IPS-NIHi11 (cell line): ENCODE measurements at places on chromosomes 7 and 10.

DNA sequence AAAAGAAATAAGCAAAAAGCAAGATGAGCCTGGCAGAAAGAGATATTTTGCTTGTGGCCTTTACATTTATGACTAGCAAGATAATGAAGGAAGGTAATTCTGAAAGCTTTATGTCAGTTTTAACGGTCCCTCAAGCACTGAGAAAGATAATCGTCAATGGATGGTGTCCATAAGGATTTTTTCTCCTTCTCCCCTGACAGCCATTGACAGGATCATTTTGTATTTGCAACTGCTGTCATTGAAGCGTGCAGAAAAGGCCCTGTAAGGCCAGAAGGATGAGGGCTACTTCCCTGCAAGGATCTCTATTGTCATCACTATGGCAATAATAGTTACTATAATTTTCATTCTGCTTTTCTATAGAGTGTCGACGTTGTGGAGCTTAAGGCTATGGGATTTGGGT lies 994 bp upstream of the LRGUK start:
- DNase-seq: no peak

DNA sequence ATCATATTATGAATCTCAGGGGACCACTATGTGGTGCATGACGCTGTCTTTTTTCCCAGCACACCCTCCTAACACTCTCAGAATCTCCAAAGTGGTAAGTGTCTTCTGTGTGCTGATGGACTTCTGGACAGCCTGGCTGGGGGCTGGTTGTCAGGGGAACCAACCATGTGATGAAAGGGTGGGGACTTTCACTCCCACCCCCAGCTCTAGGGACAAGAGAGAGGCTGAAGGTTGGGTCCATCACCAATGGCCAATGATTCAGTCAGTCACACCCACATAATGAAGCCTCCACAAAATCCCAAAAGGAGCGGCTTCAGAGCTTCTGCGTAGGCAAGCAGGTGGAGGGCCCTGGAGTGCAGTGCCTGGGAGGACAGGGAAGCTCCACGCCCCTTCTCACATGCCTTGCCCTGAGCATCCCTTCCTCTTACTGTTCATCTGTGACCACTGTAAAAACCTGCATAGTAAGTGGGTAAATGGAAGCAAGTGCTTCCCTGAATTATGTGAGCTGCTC lies 44.6 kb downstream of the RASGEF1A start:
- no peak for DNase-seq

DNA sequence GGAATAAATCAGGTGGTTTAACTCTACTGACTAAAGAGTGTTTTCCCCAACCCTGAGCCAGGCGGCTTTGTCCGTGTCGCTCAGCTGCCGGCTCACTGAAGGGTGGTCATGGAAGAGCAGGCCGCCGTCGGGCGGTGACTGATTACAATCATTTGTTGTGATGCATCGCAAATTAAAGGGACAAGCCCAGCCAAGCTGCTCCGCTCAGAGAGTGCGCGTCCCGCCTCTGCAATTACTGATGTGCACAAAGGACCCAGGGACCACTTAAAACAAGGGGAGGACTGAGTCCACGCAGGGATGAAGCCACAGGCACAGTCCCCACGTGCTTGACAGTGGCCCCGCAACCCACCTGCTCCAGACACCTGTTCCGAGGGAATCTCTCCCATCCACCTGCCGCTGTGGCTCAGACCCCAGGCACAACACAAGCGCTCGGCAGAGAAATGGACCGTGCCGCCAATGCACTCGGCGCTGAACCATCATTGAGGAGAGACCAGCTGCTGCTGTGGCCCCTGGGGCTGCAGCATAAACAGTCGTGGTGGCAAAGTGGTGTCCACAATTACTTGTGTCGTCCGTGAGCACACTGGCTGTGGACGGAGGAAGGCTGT lies 526.5 kb downstream of the PTPRN2 start:
- DNase-seq: no peak

DNA sequence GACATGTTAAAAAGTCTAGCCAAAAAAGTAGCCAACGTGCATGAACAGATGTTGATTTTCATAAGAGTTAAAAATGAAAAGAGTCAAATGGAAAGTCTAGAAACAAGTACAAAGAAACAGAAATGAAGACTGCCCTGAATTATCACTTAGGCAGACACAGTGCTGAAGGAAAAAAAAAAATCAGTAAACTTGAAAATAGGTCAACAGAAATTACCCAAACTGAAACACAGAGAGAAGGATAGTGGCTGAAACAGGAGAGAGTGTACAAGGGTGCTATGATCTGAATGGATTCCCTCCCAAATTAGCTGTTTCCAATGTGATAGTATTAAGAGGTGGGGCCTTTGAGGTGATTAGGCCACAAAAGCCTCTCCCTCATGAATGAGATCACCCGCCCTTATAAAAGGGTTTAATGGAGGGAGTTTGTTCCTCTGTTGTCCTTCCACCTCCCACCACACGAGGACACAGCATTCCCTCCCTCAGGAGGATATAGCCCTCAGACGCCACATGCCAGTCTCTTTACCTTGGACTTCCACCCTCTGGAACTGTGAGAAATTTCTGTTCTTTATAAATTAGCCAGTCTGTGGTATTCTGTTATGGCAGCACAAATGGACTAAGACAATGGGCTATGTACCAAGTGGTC lies 249.7 kb downstream of the AHR start:
- DNase-seq: peak; percentile 45

DNA sequence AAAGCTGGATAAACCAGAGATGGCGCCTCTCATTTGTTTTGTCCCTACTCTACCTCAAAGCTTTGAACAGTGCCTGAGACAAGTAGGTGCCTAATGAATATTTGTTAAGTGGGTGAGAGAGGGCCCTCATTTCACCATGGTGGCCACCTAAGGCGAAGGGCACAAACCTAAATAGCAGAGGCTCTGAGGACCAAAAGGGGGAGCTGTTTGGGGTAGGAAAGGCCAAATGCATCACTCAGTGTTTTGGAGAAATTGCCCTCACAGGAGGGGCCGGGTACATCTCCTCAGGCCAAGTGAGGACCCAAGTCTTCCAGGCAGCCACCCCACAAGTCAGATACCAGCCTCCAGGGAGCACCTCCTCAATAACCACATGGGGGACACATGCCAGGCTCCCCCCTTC lies 14.0 kb downstream of the IMPDH1 start:
- DNase-seq: no peak

GRCh38 chr7:6614953-6615722 lies at the start of gene ZNF853:
ZNF853 (plus strand) TSS chr7:6615610; CDS start chr7:6616175, 565 bp downstream.
- DNase-seq: peak; percentile 83

DNA sequence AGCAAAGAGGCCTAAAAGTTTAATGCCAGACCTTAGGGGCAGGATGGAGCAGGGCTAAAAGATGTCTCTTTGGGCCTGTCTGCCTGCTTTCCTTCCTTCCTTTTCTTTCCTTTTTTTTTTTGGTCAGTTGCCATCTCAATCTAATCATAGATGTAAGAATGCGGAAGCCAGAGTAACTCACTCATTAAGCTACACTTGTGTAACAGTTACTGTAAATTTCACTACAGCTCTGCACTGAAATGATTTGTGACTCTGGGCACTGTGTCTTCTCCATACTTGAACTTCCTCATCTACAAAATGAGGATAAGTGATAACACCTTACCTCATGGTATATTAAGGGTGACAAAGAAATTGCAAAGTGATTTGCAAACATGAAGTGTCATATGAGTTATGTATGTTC lies 75.5 kb upstream of the AGK start:
- no peak for DNase-seq

- peak; percentile 71 for DNase-seq
These were observed 18.7 kb upstream of the PTF1A start for GRCh38 chr10:23173214-23174073.

DNA sequence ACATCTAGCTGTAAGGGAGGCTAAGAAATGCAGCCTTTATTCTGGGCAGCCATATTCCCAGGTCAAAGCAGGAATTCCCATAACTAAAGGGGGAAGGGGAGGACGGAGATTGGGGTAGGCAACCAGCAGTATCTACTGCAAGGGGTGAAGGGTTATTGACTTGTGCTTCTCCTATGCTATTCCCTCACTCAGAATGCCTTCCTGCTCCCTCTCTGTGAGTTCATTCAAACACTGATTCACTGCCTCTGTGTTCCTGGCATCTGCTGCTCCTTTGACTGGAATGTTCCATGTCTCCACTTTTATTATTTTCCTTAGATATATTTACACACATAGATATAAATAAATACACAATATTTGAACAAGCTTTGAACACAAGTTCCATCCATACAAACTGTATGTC lies 11.1 kb downstream of the HTR7 start:
- DNase-seq: no peak

- DNase-seq: no peak
These were observed 116.0 kb downstream of the PTPN20 start for GRCh38 chr10:47027108-47027783.

DNA sequence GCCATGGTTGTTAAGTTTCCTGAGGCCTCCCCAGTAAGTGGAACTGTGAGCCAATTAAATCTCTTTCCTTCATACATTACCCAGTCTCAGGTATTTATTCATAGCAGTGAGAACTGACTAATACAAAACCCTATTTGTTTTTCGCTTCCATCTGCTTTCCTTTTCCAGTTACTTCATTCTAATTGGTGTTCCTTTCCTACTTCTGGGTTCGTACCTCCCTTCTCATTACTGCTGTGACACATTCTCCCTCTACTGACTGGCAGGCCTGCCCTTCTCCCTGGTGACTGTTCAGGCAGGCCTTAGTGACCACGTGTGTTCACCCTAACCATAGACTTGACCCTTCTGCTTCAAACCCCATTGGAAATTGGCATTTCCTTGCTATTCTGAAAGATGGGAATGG lies 37.7 kb downstream of the MTURN start:
- no peak for DNase-seq

DNA sequence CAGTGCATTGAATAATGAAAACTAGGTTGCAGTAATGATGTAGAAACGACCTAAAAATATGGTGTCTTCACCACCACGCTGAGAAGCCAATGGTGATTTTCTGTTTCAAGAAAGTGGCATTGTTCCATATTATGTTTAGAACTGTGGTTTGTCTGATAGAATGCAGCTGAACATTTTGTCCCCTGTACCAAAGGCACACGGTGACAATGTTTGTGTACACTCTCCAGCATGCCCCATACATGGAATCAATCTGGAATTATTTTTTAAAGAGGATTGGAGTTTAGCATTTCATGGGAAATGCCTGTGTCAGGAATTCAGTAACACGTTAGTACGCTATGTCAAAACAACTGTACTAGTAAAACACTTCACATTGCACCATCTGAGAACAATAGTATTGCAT lies 237.4 kb upstream of the AUTS2 start:
- no peak for DNase-seq

GRCh38 chr10:126977216-126977615 lies 72.0 kb downstream of the DOCK1 start:
- no peak for DNase-seq

DNA sequence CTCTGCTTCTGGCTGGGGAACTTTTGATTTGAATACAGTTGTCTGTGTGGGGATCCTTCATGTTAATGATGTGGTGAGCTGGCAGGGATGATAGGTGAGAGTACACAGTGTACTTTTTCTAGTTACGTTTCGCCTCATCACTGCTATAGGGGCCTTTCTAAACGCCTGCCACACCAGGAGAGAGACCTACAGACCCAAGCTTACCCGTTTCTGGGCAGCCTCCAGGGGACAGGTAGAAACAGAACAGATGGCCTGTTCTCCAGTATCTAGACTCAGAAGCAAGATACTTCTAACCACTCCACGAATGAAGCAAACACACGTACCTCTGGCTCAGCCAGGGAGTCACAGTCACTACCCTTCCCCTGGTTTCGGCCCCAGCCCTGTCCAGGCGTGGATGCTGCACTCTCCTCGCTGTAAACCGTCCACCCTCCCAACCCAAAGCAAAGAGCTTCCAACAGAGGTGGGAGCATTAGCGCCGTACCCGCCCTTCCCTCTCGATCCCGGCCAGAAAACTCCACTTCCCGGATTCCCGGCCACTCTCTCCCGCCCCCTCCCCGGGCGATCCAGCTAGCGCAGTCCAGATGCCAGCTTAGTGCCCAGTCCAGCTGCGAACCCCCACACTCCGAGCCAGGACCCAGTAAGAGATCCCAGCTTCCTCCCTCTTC lies 1.2 kb downstream of the CCDC6 start:
- DNase-seq: peak; percentile 49

GRCh38 chr10:110525349-110526260 lies 27.9 kb downstream of the DUSP5 start:
- no peak for DNase-seq

- DNase-seq: no peak
These were observed 20.8 kb upstream of the JCAD start for GRCh38 chr10:30080161-30080560.

- DNase-seq: no peak
These were observed 14.2 kb upstream of the SYPL1 start for GRCh38 chr7:106126170-106126938.

GRCh38 chr7:39691821-39692220 lies 68.4 kb downstream of the RALA start:
- DNase-seq: no peak

DNA sequence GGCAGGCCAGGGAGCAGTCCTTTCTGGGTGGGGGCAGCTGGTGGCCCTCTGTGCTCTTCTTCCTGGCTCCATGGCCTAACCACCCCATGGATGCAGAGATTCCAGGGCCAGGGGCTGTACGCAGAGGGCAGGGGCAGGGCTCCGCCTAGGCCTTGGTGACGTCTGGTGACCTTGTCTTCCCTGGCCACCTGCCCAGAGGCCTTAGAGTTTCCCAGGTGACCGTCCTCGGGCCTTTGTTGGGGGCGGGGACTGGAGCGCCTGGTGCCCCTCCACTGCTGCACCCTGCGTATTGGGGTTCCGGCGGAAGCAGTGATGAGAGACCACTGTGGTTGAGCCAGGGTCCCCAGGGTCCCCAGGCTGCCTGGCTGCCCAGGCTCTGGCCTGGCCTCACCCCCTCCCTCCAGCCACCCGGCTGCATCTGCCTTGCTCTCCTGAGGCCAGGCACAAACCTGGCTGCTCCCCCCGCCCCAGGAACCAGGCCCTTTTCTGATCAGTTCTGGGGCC lies 10.3 kb downstream of the PWWP2B start:
- no peak for DNase-seq

DNA sequence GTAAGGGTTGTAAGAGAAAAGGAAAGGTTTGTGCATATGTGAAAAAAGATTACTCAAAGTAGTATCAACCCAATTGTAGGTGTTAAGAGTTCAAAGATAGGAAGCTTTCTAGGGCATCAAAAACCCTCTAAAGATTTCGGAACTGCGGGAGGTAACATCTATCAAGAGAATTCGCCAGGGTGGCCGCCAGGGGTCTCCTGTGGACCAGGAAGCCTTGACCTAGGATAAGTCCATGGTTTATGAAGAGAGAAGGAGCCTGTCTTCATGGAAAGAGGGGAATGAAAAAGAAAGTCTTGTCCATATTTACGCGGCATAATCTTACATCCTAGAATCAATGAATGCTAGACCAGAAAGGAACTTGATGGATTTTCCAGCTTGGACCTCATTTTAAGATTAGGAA lies 140.7 kb upstream of the CALCR start:
- peak; percentile 46 for DNase-seq

GRCh38 chr7:152307902-152308301 lies 127.9 kb downstream of the KMT2C start:
- DNase-seq: no peak
